ENCODE measurements at places on chromosomes 16 and 17.

- DNase-seq, result no peak
These were observed 322.3 kb downstream of the SHISA9 start for GRCh38 chr16:13223666-13224065.

DNA sequence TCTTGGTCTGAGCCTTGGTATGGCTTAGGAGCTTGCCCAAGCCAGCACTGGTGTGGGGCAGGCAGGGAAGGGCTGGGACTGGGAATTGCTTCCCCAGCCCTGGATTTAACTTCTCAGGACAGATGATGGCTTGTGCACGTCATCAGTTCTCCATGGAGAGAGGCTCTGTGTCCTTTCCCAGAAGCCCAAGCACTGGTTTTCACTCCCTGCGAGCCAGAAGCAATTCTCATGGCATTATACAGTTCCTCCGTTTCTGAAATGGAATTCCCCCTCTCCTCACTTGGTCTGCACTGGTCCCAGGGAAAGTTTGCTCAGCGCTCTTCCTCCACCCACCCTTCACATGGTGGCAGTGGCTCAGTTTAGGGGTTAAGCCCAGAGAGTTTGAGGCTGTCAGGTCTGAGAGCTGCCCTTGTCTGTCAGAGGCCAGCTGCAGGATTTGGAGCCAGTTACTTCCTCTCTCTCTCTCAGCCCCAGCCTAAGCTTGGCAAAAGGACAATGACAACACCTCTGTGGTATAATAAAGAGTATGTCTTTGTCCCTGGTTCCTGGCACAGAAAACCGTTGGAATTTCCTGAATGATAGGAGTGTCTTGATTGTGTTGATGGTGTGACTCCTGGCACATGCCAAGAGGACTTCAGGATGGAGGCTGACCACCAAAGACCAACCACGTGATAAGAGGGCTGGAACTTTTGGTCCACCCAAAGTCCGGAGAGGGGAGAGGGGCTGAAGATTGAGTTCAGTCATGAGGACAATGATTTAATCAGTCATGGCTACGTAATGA, 219.6 kb upstream of the TNRC6C start:
- DNase-seq, result no peak

GRCh38 chr17:48563385-48563838, 14.7 kb downstream of the HOXB4 start:
- DNase-seq, result no peak

DNA sequence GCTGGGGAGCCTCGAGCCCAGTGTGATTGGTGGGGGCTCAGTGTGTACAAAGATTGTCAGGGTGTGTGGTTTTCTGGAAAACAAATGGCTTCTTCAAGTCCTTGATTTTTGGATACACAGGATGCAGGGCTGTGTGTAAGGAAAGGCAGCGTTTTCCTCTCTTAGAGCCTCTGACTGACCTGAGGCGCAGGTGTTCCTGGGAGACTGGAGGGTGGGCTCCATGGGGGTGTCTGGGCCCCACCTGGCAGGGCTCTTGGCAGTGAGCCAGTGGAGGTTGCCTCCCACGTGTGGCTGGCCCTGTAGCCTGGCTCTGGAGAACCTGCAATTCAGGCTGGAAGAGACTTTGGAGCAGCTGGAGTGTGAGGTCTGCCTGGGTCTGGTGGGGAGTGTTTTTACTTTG, 5.0 kb downstream of the FOXK2 start:
- no peak for DNase-seq

- DNase-seq, result no peak
These were observed 11.7 kb upstream of the SEC14L1 start for GRCh38 chr17:77128896-77129567.

DNA sequence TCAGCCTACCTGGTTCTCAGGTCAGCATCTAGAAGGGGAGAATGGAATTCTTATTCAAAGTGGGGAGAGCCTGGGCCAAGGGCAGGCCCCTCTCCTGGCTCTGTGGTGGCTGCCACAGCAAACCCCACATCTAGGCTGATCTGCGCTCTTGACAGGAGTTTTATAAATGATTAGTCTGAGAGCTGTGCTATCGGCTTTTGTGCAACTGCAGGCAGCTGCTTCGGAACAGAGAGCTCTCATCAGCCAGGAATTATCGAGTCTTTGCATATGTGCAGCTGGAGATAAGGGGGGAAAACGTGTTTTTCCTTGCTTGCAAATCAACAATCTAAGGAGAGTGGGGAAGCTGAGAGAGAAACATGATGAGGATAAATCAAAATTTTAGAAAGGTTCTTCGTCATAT, 91.7 kb downstream of the HS3ST3A1 start:
- DNase-seq, result no peak
